T follicular helper cell (primary cell): ENCODE measurements at places on chromosomes 7 and 10.

DNA sequence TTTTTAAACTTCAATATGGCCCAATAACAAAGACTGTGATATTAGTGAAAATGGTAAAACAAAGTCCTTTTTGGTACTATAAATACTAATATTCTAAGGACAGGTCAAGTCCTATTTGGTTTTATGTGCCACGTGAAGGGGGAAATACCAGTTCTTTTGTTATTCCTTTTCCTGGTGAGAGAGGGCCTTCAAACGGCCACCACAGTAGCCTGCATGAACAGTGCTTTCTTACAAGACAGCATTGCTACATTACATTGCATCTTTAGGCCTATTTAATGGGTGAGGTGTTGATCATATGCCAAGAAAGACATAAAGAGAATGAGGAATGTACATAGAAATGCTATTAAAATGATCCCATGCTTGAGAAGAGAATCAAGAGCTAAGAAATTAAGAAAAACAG is 214.8 kb downstream of the LRRTM3 start:
- DNase-seq: no peak

DNA sequence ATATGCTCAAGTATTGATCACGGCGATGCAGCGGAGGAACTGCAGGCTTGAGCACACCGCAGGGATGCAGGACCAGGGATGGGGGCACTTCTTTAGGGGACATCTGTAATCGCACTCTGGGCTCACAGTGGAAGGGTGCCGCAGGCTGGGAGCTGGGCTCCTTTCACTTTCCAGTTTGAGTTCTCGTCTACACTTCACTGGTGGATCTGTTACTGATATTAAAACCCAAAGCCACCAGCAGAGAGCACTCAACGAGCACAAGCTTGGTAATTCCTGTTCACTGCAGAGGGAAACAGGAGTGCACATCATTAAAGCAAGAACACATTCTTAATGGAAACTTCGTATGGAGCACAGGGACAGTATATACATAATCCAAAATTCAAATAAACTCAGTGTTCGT is 91.3 kb downstream of the PARD3 start:
- no peak for DNase-seq

- no peak for DNase-seq
These were observed 142.6 kb downstream of the SND1 start for GRCh38 chr7:127794551-127794950.

- DNase-seq: no peak
These were observed 868.9 kb upstream of the AUTS2 start for GRCh38 chr7:68729371-68729770.
